ENCODE measurements at places on chromosomes 2 and 18.

DNA sequence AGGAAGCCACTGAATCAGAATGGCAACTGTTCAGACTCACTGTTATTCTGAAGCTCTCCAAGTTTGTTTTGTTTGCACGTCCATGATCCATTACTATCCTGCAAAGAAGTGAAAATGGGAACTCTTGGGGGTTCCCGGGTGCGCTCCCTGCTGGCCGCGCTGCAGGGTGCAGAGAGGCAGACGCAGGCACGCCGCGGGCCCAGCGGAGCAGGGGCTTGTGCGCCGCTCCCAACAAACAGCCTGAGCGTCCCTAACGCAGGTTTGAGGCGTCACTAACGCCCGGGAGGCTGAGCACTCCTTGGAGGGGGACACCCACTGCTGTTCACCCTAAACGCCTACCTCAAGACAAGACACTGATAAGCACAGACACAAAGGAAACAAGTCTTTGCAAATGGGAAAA, 14.3 kb upstream of the PIEZO2 start:
- DNase-seq, result peak; percentile 45

GRCh38 chr2:162769066-162769465, 69.5 kb downstream of the KCNH7 start:
- no peak for DNase-seq

GRCh38 chr2:230128623-230129342, 60.1 kb upstream of the SLC16A14 start:
- no peak for DNase-seq

DNA sequence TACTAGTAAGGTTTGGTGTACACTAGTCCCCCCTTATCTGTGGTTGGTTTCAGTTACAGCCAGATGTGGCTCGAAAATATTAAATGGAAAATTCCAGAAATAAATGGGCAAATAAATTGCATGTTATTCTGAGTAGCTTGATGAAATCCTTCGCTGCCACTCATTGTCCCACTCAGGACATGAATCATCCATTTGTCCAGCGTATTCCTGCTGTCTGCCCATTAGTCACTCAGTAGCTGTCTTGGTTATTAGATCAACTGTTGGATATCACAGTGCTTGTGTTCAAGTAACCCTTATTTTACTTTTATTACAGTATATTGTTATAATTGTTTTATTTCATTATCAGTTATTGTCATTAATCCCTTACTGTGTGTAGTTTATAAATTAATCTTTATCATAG, 21.7 kb downstream of the ZDBF2 start:
- peak; percentile 92 for DNase-seq

DNA sequence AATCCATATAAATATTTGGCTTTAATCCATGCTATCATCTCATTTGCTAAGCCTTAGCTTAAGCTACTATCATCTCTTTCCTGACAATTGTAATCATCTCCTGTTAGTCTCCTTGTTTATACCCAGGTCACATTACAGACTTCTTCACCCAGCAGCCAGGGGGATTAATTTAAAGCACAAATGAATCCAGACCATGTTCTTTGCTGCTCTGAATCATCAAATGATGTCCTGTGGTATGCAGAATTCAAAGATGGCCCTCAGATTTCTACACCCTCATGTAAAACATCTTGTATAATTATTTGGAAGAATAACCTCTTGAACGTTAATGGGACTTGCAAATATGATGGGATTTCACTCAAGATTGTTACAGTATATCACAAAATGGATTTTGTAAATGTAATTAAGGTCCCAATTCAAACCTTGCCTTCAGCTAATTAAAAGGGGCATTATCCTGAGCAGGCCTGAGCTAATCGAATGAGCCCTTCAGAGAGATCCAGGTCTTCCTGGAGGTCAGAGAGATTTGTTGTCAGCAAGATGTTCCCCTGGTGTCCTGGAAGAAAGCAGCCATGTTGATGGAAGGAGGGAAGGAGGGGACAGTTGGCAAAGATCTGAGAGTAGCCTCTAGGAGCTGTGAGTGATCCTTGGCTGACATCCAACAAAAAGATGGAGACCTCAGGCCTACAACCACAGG, 241.1 kb upstream of the MMADHC start:
- no peak for DNase-seq

- peak; percentile 51 for DNase-seq
Measured at GRCh38 chr2:205686056-205686782, 3.9 kb downstream of the NRP2 start.

- DNase-seq, result no peak
Measured at GRCh38 chr2:205858881-205859441, 176.7 kb downstream of the NRP2 start.

DNA sequence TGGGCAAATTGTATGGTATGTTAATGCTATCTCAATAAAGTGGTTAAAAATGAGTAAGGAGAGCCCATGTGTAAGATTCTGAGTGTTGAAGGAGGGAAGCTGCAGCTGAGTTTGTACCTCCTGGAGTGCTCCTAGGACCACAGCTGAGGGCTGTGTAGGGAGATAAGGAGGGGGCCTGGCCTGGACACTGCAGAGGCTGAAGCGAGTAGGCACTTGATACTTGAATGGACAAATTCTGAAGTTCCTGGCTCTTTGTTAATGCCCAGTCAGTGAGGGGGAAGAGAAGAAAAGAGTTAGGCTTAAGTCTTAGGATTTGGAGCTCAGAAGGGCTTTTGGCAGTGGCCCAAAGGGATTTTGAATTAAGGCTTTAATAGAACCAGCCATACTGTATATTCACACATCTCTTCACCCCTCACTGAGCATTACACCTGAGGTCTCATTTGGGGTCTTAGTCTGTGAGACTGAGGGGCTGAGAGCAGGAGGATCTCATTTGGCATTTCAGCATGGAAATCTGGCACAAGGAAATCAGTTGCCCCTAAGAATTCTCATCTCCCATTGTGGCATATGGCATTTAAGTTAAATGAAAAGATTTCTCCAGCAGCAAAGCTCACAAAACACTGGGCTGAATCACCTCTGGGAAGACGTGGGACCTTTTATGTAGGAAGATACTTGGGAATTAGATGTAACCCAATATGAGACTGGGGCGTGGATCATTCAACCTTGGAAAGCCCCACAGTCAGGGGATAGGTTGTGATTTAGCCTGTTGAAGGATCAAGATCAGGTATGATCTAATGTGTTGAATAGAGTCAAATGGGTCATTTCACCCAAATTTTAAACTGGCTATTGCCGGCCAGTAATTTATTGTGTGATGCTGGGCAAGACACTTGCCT, 46.8 kb downstream of the LIPG start:
- no peak for DNase-seq

GRCh38 chr18:77130229-77131099, 2.1 kb downstream of the MBP start:
- DNase-seq, result no peak

- DNase-seq, result no peak
Measured at GRCh38 chr2:112217854-112218253, 37.0 kb downstream of the ZC3H8 start.
